NCI-H2227 treated with DMSO at 0.1 percent for 48 hours (cell line): ENCODE measurements at places on chromosomes 2 and 18.

DNA sequence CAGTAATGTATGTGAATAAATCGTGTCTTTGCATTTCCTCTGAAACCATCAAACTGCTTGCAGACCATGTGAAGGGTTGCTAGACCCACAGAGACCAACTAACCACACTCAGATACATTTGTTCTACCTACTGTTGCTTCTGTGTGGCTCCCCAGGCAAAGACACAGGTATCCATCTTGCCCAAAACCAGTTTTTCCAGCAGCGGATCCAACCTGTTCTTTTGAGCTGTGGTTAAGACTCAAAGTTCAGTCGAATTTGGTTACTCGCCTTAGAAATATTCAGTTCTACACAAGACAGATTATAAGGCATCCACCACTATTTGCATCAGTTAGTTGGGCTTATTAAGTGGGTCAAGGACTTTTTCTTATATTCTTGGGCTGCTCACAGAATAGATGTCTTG lies 276.2 kb upstream of the EPHA4 start:
- no peak for DNase-seq

- no peak for DNase-seq
Observed at GRCh38 chr18:54197747-54198411, 26.6 kb downstream of the MBD2 start.

GRCh38 chr2:44397447-44398175 lies 35.9 kb downstream of the CAMKMT start:
- no peak for DNase-seq

DNA sequence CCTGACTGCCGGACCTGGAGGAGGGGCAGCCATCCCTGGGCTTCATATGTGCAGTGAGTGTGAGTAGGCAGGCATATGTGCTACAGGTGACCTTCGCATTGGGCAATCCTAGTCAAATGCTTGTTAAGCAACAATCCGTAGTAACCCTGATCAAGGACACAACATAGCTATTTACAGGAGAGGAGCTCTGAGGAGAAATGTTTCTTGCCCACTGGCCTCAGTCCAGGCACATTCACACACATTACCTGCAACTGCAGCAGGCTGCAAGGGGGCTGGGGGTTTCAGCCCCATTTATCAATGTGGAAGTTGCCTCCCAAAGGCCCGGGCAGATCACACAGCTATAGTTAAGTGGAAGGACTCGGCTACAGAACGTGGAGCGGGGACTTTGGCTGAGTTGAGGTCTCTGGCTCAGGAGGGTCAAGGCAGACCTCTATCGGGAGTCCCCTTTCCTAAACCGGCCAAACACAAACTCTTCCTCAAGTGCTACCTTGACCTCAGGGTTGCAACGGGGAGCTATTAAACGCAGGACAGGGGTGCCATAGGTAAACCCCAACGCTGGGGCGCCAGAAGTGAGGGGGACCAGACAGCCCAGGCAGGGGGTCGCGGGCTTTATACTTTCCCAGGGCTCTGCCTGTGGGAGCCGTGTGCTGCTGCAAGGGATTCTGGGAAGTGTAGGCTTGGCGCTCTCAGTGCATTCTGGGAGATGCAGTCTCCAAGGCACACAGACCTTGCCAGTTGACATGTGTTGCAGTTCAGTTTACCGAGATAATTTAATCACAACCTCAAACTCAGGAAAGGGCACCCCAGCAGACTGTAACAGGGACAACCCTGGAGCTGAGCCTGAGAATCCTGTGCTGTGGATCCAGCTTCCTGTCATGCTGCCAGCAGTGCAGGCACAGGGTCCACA lies 9.4 kb downstream of the KHK start:
- DNase-seq = peak; percentile 54

- DNase-seq = no peak
Observed at GRCh38 chr18:53253789-53254188, 913.8 kb downstream of the DCC start.

DNA sequence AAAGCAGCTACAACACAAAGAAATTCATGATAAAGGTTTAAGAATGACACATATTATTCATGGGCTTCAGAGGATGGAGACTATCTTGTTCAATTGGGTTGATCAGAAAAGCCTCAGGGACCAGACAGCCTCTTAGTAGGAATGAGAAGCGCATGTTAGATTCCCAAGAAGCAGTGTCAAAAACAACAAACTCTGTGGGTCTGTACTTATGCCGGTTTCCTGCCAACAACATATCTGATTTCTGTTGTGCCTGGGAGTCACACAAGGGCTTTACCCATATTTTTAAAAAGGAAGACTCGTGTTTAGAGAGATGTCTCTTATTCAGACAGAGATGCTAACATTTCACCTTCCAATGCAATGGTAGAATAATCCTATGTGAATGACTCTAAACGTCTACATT lies 2180.6 kb upstream of the CELF4 start:
- DNase-seq = no peak

DNA sequence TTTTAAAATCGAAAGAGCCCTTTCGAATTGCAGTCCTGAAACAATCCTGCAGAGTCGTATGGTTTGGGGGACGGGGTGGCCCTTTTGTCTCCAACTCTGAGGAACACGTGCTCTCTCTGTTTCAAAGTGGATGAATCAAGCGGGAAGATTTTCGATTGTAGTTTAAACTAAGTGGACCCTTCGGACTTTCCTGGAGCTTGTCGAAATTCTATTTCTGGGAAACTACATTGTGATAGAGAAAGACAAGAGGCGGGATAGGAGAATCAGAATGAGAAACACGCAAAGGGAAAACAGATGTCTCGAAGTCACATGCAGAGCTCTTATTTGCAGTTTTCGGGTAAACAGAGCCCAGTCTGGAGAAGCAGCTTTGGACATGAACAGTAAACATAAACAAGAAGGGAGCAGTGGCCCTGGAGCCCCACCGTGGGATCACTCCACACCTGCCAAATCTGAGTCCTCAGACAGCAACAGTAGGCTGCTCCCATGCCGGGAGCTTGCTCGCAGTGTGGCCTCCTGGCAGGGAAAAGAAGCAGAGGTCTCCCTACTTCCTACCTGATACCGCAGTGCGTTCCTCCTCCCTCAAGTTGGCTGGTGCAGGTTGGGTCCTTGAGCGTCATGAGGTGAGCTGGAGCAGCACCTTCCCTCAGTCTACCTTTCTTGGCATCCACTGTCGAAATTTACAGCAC lies 202.4 kb downstream of the SLC4A3 start:
- no peak for DNase-seq

- no peak for DNase-seq
Observed at GRCh38 chr2:164721430-164721829, 100.1 kb upstream of the GRB14 start.

GRCh38 chr2:134261398-134262131 lies 7.7 kb downstream of the MGAT5 start:
- no peak for DNase-seq

GRCh38 chr2:120613742-120614571 lies 121.7 kb upstream of the GLI2 start:
- no peak for DNase-seq

GRCh38 chr2:100821911-100822265 lies 1.9 kb downstream of the NPAS2 start:
- DNase-seq = no peak

DNA sequence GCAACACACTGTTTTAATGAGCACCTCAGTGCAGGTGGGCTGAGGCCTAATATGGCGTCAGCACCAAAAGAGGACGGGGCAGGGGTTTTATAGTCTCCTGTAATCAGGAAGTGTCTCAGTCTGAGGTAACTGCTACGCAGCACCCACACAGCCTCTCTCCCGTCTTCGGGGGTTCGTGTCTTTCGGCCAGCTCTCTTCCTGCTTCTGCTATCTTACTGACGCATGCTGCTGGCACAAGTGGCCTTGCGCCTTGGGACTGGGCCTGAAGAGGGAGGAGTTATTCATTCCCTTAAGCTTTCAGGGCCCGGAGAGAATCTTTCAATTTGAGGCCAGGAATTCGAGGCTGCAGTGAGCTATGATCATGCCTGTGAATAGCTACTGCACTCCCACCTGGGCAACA lies 14.5 kb upstream of the PAPOLG start:
- no peak for DNase-seq

GRCh38 chr2:35063836-35064235 lies 1291.7 kb upstream of the CRIM1 start:
- DNase-seq = no peak

DNA sequence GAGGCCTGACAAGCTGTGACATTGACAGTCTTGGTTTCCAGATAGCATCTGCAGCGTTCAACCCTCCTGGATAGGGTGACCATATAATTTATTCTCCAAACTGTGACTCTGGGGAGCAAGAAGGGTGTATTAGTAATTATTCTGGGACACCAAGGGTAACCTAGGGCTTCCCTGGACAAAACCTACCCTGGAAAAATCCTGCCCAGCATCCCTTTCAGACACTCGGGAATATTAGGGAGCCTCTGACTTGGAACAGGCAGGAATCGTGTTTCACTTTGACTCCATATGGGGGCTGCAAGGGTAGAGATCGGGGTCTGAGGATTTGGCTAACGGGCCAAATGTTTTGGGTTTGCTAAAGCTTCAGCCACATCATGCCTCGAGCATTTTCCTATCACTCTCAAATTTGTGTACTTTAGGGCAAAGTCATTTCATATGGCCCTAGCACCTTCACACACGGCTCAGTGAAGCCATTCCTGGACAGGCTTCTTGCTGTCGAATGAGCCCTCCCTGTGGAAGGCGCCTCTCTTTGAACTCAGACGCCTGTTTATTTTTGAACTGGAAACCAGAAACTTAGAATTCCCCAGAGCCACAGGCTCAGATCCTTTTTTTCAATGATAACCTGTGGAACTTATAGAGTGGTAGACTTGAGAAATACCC lies 129.9 kb downstream of the DDX1 start:
- no peak for DNase-seq

DNA sequence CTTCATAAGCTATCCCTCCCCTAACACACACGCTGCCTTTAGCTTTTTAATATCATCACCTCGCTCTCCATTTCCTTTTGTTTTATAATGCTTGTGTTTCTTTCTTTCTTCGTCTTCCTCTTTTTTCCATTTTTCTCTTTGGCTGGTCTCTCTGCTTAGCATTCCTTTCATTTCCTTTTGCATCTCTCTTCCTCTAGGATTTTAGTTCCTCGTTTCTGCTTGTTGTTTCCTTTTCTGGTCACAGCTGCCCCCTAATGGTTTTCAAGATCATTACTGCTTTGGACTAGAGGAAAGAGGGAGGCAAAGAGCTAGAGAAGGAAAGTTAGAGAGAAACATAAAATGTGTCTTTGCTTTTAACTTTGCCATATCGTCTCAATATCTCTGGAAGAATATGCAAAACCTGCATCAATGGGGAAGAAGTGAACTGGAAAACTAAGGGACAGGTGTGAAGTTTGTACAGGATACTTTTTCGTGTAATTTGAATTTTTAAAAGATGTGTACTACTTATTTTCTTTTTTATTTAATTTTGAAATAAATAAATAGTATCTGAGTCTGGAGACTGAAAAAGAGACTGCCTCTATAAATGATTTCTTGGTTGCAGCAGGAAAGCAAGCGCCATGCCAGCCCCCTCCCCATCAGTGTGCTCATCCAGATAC lies 6.3 kb upstream of the NRP2 start:
- DNase-seq = peak; percentile 81

GRCh38 chr2:133053541-133053940 lies 383.5 kb upstream of the LYPD1 start:
- no peak for DNase-seq

DNA sequence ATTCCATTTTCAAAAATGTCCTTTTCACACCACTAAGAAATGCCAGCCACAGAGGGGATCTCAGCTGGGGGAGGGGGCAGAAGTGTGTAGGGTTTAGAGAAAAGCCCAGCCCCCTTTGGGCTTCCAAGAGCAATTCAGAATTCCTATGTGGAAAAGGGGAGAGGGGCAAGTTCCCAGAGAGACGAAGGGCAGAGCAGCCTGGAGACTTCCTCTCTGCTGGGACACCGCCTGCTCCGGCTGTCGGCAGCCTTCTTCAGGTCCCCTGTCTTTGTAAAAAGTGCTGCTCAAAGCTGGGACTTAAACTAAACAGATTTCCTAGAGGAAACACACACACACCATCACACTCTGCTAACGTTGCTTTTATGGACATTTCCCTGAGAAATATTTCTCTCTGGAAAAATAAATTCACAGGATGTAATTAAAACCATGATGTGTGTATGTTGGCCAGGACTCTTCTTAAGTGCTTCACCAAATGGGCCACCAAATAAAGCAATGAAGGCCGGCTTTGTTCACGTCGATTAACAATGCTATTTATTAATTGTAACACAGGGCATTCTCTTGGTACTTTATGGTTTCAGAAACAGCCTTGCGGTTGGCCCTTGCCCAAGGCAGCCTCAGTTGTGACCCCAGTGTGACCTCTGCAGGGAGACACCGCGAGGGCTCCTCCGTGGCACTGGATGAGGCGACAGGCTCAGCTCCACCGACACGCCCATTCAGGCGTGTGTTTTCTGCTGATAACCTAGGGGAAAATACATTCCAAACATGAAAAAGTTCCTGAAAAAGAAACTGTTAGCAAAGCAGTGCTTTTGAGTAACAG lies 5.6 kb upstream of the ASB1 start:
- DNase-seq = no peak

DNA sequence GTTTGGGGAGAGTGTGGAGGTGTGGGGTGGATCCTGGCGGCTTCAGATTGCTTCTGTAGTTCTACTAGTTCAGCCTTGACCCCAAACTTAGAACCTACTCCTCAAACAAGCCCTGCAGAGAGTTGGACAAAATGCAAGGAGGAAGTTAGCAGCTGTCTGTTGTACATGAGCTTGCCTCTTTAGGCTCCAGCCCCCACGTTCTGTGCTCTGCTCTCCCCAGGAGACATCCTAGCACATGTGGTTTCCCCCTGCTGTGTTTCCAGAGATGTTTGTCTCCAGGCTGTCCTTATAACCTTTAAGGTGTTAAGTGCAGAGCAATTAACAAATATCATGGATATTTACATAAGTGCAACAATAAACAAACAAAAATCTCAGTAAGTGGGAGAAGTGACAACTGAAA lies 111.1 kb downstream of the ACOXL start:
- DNase-seq = no peak

DNA sequence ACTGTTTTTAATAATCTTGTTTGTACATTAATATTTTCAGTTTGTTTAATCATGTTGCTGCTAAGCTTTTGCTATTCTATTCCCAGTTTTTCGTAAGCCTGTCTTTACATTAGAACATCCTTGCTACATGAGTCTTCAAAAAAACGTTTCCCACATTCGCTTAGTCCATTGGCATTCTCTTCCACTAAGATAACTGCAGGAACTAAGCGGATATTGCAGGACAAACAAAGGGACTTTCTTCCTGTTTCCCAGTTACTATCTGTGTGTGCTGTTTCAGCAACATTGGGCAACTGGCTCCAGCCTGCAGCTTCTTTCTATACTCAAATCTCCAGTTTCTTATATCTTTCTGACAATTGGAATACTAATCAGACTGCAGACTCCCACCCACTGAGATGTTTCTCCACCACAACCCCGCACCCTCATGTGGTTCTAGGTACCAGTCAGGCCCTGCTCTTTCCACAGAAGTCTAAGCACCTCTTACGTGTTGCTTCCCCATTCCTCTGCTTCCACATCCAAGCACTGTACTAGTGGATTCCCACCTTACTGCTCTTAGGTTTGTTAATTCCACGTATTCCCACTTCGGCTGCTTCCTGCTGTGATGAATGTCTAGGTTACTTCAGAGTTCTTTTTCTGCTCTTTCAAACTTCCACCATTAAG lies 420.3 kb downstream of the LRRTM4 start:
- DNase-seq = no peak

GRCh38 chr2:180555391-180555965 lies 424.9 kb upstream of the UBE2E3 start:
- DNase-seq = no peak
